ENCODE measurements at places on chromosomes 6 and 20. TPM values are rescaled to one million over a fixed set of nuclear protein-coding genes. Genes with fewer than 3 reads are reported as not detected.

Gene C6orf52
- total RNA-seq, result not detected

Gene FGD2
- not detected for total RNA-seq

Gene BANF2
- total RNA-seq, result not detected

Gene FHL5
- total RNA-seq, result not detected

Gene C6orf132
- 6.9 TPM for total RNA-seq

Gene NKX2-2
- total RNA-seq, result not detected

Gene SLC35B3
- 20.9 TPM for total RNA-seq

Gene SEMG2
- not detected for total RNA-seq

Gene CLDN20
- not detected for total RNA-seq

Gene TLDC2
- not detected for total RNA-seq

Gene PDSS2
- total RNA-seq, result 17.9 TPM

Gene B3GAT2
- total RNA-seq, result under 0.01 TPM

Gene RAMACL
- total RNA-seq, result not detected

Gene GTSF1L
- total RNA-seq, result not detected

Gene C2
- total RNA-seq, result 2.0 TPM

Gene ZBTB46
- total RNA-seq, result 21.1 TPM

Gene WFDC6
- not detected for total RNA-seq

Gene COL9A1
- not detected for total RNA-seq

Gene TRMT6
- 13.0 TPM for total RNA-seq

Gene BEND6
- total RNA-seq, result 4.3 TPM

Gene DDO
- 2.1 TPM for total RNA-seq

Gene ZGPAT
- 42.7 TPM for total RNA-seq
